ENCODE measurements at places on chromosomes 5 and 9.

- no peak for DNase-seq
Measured at GRCh38 chr9:132647806-132648205, 22.0 kb downstream of the DDX31 start.

DNA sequence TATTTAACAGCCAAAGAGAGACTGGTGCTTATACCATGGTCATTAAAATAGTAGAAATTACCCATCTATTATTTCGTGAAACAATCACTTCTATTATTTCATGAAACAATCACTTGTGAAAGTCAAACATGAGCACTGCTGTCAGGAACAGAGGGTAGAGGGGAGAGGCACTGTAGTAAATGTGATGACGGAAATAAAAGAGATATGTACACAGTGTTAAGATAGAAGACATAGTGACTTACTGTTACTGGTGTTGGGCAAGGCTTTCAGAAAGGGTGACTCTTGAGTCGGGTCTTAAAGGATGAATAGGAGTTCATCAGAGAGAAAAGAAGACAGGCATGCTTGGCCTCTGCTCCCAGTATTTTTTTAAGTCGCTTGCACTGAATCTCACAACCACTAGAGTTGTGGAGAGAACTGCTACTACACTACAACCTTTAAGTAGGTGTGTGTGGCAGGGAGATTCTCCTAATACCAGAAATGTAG is 162.6 kb upstream of the GNA14 start:
- DNase-seq, result no peak

DNA sequence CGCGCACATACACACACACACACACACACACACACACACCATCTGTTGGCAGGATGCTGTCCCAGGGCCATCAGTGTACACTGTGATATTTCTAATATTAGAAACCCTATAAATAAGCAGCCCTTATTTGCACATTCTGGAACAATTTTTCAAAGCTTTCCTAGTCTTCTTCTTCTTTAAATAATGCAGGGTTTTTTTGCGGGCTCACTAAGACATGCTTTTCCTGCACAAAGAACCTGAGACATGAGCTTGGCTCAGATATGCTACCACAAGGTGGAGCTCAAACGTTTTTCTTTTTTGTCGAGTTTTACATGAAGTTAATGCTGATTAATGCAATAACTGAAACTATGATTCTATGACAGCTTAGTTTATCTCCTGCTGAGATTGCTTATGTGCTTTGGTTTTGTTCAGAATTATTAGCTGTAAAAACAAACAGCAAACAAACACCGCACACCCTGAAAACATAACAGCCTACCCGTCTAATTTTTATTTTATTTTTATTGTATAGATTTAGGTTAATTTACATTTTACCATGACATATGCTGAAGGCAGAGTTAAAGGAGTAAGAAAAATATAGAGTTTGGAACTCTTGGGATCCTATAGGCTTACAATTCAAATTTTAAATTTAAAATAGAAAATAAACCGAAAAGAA is 95.8 kb downstream of the ALDH1A1 start:
- no peak for DNase-seq

DNA sequence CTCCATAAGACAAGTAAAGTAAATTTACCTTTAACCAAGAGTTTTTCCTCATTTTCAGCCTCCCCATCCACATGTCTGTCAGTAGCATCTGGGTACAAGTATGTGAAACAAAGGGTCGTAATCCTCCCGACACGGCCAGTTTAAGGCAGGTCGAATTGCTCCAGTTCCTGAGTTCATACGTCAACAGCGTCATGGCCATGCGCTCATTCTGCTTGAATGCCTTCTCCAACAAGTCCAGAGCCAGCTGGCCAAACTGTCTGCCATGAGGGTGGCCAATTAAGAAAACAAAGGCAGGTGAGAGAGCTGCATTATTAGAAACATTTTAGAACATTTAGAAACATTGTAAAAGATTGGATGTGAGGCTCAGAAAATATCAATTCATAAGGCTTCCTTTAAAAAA is 87.5 kb downstream of the TRPM6 start:
- no peak for DNase-seq

- no peak for DNase-seq
Measured at GRCh38 chr5:389197-389821, 53.7 kb upstream of the EXOC3 start.

DNA sequence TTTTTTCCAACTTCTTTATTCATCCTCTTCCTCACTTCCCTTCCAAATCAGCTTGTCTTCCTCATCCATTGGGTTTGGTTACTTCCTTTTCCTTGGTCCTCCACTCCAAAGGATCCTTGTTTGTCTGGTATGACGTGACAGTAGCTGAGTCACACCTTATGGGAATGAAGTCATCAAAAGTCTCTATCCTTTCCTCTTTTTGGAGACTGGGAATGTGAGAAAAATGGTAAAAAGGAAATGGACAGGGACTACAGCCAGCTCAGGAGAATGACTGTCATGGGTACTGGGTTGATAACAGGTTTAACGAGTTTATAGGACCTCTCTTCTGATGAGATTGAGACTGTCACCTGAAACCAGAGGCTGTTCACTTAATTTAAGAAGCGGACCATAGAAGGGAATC is 76.2 kb upstream of the MYO10 start:
- DNase-seq, result no peak

GRCh38 chr9:133726401-133727276 is 11.5 kb downstream of the SARDH start:
- DNase-seq, result peak; percentile 15

- DNase-seq, result no peak
Measured at GRCh38 chr5:115069087-115069968, 100.4 kb downstream of the TRIM36 start.

DNA sequence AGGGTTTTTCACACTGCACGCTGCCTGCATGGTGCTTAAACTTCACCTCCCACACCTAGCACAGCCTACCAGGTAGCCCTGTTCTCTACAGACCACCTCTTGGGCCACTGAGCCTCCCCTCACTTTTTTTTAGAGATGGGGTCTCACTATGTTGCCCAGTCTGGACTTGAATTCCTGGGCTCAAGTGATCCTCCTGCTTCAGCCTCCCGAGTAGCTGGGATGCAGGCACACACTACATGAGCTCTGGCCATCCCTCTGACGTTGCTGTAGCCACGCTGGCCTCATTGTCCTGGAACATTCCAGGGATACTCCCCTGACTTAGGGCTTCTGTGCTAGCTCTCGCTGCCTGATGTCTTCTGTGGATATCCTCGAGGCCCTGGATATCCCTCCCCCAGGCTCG is 7.2 kb upstream of the CACFD1 start:
- DNase-seq, result no peak

DNA sequence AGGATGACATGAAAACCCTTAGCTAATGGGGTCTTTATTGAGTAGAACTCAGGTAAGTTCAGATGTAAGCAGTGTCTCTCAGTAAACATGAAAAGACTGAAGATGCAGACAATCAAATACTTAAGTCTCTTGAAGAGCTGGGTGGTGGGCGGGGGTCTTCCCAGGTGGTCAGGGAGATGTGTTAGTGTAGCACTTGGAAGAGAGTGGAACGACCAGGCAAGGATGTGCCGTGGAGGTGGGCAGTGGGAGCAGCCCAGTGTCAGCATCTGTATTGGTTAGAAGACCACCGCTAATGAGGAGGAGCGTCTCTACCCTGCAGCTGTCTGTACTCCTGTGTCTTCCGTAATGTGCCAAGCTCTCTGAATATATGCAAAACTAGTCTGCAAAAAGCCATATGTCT is 4.4 kb downstream of the S1PR3 start:
- no peak for DNase-seq

DNA sequence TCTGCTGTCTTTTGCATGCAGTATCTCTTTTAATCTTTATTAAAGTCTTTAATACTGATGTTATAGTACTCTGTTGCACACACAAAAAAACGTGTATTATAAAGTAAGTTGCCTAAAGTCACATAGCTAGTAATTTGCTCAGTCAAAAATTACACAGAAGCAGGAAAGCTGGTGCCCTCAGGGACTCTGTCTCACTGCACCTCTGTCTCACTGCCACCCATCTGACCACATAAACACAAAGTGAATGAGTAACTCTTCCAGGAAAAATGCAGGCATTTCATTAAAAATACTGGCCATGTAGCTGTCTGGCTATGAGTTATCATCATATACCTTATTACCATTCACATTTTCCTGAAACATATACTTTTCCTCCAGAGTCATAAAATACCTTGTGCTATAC is 591.7 kb downstream of the CSNK1G3 start:
- no peak for DNase-seq

DNA sequence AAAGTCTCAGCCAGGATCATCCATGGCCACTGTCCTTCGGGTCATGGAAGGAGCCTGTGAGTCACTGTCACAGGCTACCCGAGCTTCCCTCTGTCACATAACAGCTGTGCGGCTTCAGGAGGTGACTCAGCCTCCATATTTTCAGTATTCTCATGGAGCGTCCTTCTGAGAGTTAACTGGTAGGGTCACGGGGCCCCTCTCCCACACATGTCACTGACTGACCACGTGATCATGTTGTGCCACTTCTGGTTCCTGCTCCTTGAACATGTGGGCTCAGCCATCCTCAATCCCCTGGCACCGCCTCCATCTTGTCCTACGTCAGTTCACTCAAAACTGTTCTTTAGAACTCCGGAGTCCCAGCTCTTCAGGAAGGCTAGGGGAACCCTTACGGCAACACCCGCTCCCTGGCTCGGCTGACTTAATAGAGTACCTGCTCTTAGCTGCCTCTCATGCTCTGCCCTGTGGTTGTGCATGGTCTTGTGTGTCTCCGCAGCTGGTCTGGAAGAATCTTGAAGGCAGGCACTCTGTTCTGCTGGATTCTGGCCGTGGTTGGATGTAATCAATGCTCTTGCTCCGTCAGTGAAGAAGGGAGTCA is 182.8 kb downstream of the ICE1 start:
- DNase-seq, result no peak

DNA sequence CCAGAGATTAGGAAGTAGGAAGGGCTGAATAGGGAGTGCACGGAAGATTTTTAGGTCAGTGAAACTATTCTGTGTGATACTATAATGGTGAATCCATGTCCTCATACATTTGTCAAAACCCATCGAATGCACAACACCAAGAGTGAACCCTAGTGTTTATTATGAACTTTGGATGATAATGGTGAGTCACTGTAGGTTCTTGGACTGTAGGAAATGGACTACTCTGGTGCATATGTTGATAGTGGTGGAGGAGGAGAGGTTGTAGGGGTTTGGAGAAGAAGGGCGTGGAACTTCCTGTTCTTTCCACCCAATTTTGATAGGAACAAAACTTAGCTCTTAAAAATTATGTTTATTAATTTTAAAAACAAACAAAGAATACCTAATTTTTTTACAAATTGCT is 14.3 kb downstream of the CTSL start:
- DNase-seq, result no peak

GRCh38 chr9:114369216-114370130 is 18.3 kb downstream of the AKNA start:
- DNase-seq, result no peak

GRCh38 chr5:74017786-74018211 is 391.8 kb downstream of the ARHGEF28 start:
- no peak for DNase-seq

DNA sequence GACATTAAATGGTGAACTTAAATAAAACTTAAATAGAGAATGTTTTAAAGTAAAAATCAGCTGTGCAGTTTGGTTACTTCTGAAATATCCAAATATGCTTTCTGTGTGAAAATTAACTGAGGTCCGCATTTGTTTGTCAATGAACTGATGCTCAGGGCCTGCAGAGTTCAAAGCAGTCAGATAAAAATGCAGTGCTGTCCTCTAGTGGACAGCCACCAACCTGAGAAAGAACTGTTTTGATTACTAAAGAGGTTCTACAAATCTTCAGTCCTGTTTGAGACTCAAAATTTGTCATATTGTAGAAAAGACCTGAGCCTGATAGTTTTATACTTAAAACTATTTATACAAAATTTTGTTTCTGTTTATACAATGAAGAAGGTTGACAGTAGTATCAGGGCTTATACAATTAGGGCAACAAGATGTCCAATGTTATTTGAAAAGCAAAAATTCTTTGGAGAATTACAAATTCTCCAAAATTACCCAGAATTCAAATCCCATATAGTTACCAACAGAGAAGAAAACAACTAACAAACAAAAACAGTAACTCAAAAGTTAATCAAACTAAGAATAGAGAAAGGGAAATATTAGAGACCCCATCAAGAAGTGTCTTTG is 232.3 kb upstream of the TBCA start:
- DNase-seq, result no peak

DNA sequence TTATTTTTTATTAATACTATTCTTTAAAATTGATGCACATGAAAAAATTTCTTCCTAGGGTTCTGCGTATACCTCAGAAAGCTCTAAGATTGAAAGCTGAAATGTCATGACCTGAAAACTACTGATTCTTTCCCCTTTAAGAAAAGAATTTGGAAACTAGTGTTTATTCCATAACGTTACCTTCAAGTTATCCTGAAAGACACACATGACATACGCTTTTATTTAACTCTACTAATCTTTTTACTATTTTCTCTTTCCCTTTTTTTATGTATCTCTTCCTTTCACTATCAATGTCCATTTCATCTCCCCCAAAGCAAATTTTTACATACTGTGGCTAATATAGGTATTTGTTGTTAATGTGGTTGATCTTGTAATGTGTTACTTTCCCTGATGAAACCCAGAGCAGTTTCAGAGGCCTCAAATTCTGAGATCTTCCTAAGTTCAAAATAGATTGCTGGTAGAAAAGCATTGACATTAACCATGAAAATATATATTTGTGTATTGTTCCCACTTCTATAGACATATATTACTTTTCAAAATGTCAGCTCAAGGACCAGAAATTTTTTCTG is 7.4 kb downstream of the NIPBL start:
- DNase-seq, result no peak

DNA sequence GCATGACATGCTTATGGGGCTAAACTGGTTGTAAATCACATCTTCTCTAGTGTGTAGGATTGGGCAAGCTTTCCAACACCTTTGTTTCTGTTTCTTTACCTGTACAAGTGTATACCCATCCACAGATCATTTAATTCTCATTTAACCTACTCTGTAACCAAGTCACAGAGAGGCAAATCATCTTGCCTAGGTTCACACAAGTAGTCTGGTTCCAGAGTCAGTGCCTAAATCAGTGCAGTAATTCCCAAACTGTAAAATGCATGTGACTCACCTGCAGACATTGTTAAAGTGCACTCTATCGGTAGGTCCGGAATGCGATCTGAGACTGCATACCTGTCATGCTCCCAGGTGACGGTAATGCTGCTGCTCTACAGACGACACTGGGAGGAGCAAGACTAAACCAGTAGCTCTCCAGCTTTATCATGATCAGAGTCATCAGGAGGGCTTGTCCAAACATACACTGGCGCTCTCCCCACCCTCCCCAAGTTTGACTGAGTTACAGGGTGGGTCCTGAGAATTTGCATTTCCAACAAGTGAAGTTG is 107.9 kb upstream of the FREM1 start:
- no peak for DNase-seq

DNA sequence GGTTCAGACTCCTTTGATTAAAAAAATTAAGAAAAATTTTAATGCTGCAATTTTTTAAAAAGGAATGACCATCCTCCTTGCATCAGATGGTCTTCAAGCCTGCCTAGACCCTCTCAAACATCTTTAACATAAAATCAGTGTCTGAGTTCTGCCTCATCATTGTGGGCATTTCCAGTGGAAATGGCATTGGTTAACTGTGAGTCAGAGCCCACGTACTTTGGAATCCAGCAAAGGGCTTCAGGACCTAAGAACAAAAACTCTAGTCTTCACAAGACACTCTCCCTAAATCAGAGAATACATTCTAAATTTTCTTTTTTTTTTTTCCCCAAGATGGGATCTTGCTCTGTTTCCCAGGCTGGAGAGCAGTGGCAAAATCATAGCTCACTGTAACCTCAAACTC is 9.4 kb upstream of the C5orf15 start:
- DNase-seq, result no peak
